Anterior cingulate cortex (tissue), 58 donors: ENCODE measurements at places on chromosomes 4 and X.

DNA sequence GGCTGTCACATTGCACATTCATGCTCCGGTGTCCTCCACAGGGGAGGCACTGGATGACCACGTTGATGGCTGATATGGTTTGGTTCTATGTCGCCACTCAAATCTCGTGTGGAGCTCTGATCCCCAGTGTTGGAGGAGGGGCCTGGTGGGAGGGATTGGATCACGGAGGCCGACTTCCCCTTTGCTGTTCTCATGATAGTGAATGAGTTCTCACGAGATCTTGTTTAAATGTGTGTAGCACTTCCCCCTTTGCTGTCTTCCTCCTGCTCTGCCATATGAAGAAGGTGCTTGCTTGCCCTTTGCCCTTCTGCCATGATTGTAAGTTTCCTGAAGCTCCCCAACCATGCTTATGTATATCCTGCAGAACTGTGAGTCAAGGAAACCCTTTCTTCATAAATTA lies 22.3 kb upstream of the NAT8L start:
- no peak for DNase-seq

DNA sequence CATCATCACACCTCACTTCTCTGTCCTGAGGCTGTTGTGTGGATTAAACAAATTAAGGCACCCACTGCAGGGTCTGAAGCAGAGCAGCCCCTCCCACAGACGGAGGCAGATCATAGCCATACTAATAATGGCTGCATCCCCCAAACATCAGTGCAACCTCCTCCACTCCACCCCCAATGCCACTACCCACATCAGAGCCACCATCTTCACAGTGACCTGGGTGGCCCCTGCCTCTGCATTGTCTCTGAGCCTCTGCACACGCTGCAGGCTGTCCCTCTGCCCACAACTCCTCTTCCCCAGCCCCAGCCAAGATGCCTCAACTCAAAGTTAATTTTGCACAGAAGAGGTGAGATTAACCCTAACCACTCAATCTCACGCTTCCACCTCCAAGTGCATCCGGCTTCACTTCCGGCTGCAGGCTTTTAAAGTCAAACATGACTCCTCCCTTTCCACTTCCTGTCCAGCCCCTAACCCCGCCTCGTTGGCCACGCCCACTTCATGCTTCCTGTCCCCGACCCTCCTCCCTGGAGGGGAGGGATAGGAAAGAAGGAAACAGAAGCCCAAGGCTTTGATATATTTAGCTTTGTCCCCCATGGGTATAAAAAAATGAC lies 22.7 kb downstream of the JAKMIP1 start:
- DNase-seq = no peak

DNA sequence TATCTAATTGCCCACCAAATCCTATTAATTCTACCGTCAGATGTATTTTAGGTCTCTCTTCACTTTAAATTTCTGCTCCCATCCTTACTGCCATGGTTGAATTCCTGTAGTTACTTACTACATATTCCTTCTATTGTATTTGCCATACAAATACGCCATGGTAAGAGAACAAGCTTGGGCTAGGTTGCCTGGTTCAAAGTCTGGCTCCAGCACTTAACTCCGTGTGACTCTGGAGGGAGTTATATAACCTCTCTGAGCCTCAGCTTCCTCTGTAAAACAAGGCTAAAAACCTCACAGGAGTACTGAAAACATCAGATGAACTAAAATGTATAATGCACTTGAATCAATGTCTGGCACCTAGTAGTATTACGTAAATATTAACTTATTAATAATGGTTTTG lies 260.3 kb upstream of the RPS6KA3 start:
- no peak for DNase-seq

- DNase-seq = no peak
Measured at GRCh38 chrX:77174680-77175519, 272.3 kb upstream of the FGF16 start.

DNA sequence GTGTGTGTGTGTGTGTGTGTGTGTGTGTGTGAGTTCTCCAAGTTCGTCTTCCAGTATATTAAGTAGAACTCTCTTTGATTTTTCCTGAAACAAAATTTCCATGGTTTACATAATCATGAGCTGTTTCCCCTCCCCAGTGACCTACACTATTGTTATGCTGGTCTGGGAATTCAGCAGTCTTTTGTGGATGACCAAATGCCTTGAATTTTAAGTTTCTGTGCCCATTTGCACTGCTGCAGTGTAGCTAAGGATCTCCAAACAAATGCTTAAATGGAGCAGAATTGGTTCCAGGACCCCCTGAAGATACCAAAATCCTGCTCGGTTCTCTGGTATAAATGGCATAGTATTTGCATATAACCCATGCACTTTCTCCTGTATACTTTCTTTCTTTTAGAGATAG lies 77.2 kb upstream of the SLC34A2 start:
- no peak for DNase-seq

DNA sequence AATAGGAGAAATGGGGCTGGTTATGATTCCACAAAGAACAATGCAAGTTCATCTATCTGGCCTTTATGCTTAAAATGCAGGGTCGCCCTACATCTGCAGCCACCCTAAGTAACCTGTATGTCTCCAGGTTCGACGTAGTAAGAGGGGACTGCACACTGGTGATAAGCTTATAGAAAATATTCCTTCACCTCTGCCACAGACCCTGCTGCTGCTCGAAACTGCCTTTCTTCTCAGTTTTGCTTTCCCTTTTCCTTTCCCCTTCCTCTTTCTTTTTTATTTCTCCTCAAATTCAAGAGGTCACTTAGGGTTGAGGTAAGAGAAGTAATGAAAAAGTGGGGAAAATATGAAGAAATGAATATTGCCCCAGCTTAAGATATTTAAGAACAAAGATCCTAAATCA lies 123.5 kb downstream of the DCHS2 start:
- no peak for DNase-seq

DNA sequence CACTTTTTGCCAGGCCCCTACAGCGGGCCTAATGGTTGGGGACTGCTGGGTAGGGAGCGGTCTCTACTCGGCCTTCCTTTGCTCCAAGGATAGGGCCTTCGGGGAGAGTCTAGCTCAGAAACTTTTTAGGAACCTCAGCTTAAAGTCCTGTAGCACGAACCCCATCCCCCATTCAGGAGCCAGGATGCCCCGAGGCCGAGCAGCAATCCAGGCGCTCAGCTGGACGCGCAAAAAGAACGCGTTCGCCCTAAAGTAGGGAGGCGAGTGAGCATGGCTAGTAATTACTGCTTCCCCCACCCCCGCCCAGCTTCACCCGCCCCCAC lies 9.7 kb downstream of the POU4F2 start:
- DNase-seq = no peak

DNA sequence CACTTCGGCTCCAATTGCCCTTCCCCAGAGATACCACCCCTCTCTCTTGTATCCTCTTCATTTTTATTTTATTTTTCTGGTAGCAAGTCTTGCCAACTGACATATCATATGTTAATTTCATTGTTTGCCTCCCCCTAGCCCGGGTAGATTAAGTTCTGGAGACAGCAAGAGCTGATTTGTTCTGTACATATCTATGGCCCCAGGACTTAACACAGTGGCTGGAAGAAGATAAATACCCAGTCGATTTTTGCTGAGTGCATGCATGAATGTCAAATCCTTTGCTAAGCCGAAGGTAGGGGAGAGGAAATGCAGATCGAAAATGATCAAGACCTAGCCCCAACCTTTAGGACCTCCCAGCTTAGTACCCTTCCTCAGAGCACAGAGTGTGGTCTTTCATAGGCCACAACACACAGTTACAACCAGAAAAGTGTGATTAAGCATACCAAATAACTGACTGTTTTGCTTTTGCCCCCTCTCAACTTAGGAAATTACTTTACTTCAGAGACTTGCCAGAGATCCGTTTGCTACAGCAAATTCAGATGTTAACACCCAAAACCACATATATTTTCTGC lies 58.7 kb upstream of the KLF3 start:
- DNase-seq = no peak
